A549 treated with CORT108297 at 1 μM for 4 hours (cell line): ENCODE measurements at places on chromosomes 7 and 10. TPM values are rescaled to one million over a fixed set of nuclear protein-coding genes. Genes with fewer than 3 reads are reported as not detected.

The ZNF33A gene
- total RNA-seq = 6.9 to 9.7 TPM (median 8.8 TPM) in 5 replicates

The COL1A2 gene
- 0.01 to 0.08 TPM (median 0.07 TPM) in 3 of 5 replicates, not detected in the others for total RNA-seq

The NEUROG3 gene
- total RNA-seq = not detected in 5 replicates

The RBP3 gene
- not detected in 5 replicates for total RNA-seq

The TES gene
- 46.0 to 63.2 TPM (median 52.5 TPM) in 5 replicates for total RNA-seq

The TMEM26 gene
- 0.01 to 0.18 TPM (median 0.07 TPM) in 5 replicates for total RNA-seq

The PRSS2 gene
- not detected in 5 replicates for total RNA-seq
